Vagina (tissue), 2 donors: ENCODE measurements at places on chromosomes 3 and 15.

DNA sequence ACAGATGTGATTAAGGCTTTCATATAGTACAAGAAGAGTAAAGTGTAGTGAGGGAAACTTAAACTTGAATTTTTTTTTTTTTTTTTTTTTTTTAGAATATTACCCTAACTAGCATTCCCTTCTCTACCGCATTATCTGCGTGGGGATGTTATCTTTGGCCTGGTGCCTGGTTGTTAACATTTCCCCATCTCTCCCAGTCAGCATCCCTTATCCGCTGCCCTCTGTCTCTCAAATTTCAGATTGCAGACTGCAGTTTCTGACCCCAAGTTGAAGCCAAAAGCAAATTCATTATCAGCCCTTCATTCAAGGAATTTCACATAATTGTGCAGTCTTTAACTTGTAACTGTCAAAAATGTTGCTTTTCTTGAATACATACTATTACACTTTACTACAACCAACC, 353.0 kb downstream of the PLOD2 start:
- no peak for DNase-seq

- no peak for DNase-seq
Measured at GRCh38 chr3:136146981-136147729, 49.0 kb downstream of the MSL2 start.

GRCh38 chr15:40930430-40931299, 1.5 kb downstream of the DLL4 start:
- no peak for DNase-seq

- no peak for DNase-seq
Measured at GRCh38 chr3:73633916-73634344, 9.2 kb upstream of the PDZRN3 start.

DNA sequence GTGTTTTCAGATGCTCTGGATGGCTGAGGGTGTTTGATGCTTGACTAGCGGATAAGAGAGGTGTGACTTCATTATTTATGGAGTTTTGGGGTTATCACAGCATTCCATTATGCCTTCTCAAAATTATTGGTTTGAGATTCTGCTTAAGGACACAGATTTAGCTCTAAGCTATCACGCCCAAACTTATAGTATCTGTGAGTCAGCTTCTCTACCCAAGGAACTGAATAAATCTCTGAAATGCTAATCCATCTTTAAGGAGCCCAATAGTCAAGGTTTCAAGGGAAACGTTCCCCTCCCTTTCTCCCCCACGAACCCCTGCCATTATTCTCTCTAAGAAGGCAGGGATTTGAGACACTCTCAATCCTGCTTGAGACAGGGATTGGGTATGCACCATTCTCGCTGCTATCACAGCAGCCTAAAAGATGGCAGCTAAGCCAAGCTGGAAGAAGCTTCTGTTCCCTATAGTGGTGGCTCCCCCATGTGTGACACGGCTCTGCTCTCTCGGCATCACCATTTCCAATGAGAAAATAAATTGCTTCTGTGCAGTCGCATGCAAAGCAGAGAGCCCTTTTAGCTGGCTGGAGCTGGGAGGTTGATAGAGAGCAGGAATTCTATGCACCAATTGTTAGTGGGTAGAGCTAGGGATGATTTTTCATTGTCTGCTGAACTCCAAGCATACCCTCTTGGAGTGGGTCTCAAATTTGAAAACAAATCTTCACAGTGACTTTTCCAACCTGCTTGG, 151.1 kb downstream of the IL20RB start:
- no peak for DNase-seq

DNA sequence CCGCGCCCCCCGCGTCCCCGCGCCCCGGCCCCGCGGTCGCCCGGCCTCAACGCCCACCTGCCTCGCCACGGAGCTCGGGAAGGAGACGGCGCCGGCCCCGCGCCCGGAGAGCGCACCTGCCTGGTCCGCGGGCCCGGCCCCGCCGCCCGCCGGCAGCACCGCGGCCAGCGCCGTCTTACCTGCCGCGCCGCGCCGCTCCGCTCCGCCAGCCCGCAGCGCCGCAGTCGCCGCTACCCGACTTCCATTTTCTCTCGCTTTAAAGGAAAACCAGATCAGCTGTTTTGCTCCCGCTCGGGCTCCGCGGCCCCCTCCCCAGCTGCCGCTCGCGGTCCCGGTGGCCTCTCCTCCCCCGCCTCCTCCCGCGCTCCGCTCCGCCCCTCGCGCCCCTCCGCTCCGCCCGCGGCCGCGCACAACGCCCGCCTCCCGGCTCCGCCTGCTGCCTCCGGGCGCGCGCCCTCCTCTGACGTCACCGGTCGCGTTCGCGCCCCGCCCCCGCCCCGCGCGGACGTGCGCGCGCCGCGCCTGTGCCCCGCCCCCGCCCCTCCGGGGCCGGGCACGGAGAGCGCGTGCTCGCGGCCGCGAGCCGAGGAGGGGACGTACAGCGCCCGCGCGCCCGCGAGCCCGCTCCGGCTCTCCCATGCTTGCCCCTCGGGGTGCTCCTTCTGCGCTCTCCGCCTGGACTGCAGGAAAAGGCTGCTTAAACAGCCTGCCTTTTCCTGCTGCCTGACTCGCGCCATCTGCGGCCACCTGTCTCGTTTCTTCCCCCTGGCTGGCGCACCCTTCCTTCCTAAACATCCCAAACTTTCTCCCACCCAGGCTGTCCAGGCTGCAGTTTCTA, 159.8 kb upstream of the CHRNA7 start:
- no peak for DNase-seq

GRCh38 chr3:189123595-189124387, 48.0 kb upstream of the TPRG1 start:
- no peak for DNase-seq

DNA sequence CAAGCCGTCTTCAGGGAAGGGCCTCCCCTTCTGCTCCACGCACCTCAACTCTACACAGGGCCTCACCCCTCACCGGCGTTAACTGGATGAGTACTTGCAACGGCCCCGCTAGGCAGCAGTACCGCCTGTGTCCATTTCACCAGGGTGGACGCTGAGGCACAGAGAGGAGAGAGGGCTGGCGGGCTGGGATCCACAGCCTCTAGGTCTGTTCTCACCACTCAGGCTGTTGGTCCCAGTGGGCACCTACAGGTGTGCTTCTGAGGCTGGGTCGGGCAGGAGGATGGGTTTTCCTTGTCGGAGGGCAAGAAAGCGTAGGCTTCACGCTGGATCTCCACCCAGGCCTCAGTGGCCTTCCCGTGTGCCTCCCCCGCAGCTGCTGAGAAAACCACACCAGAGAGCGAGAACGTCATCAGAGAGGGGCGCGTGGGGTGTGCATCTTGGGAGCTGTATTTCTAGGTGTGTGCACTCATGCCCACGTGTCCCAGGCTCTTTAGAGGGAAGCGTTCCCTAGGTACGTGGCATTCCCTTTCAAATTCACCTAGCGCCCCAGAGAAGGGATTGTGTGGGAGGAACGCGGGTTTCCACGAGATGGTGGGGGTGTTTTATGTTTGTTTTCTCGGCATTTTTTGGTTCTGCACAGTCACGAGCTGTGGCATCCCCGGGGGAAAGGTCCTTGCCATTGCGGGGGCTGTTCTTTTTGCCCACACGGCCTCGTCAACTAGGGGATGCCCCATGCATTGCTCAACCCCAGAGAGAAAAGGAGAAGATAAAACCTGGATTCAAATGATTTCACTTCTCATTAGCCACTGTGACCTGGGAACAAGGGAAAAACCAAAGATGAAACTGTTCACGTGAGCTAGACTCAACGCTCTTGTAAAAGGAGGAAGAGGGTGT, 67.7 kb downstream of the MGLL start:
- no peak for DNase-seq

GRCh38 chr15:66760097-66760967, 58.3 kb downstream of the SMAD6 start:
- DNase-seq = no peak

DNA sequence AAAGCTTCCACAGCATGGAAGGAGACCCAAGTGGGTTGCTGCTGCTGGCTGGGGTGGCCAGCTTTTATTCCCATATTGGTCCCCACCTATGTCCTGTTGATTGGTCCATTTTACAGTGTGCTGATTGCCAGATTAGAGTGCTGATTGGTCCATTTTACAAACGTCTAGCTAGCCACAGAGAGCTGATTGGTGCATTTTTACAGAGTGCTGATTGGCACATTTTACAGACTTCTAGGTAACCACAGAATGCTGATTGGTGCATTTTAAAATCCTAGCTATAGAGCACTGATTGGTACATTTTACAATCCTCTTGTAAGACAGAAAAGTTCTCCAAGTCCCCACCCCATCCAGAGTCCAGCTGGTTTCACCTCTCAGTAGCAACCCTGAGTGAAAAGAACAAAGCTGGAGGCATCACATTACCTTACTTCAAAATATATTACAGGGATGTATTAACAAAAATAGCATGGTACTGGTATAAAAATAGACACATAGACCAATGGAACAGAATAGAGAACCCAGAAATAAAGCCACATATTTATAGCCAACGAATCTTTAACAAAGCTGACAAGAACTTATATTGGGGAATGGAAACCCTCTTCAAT, 7.5 kb upstream of the ACVR2B start:
- no peak for DNase-seq

- no peak for DNase-seq
Measured at GRCh38 chr15:63460210-63461155, 43.9 kb upstream of the USP3 start.

DNA sequence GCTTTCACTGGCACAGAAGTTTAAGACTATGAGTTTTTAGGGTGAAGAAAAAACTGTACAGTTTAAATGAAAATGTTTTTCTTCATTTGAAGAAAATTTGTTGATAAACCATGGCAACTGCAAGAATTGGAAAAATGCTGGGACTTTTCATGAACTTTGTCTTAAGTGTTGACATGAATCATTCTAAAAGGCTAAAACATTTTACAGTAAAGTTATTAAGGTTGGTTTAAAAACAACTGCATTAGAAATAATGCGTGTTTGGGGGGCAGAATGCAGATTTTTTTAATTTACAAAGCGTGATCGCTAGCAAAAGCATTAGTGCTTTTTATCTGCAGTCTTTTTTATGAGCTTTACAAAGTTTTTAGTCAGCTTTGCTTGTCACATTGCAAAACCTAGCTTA, 601.9 kb upstream of the TGFBR2 start:
- no peak for DNase-seq

- DNase-seq = peak; percentile 86
Measured at GRCh38 chr15:101023501-101024072, 104.4 kb downstream of the LRRK1 start.

DNA sequence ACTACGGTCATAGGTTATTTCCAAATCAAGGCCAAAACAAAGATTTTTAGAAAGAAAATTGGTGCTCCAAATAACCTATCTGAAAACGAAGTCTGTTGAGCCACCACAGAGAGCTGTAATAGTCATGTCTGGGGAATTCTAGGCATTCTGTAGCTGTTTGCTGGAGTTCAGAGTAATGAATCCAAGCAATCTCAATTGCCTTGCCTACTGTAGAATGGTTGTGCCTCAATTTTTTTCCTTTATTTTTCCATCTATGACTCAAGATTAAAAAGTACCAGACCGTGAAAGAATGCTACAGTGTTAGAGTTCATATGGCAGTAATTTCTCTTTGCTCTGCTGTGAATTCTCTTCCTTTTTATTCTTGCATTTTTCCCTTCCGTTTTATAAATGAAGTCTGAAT, 1007.2 kb upstream of the ALCAM start:
- DNase-seq = no peak

- DNase-seq = no peak
Measured at GRCh38 chr3:188772886-188773285, 398.9 kb upstream of the TPRG1 start.

GRCh38 chr15:28025413-28025812, 73.7 kb downstream of the OCA2 start:
- peak; percentile 58 for DNase-seq

DNA sequence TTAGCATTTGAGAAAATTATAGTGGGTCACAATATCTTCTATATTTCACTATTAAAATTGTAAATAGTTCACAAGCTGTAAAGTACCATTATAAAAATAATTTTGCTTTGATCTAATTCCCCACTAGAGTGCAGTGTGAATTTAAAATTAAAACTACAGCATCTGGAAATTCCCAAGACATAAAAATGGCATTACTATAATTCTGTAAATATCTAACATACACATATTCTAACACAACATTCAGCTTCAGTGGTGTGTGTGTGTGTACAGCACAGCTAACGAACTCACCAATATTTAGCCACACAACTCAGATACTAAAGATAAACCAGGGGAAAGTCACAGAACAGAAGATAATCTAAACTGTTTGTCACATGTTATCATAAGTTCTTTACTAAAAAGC, 424.9 kb upstream of the ZNF385D start:
- no peak for DNase-seq

- DNase-seq = no peak
Measured at GRCh38 chr3:65558826-65559225, 479.9 kb downstream of the MAGI1 start.

DNA sequence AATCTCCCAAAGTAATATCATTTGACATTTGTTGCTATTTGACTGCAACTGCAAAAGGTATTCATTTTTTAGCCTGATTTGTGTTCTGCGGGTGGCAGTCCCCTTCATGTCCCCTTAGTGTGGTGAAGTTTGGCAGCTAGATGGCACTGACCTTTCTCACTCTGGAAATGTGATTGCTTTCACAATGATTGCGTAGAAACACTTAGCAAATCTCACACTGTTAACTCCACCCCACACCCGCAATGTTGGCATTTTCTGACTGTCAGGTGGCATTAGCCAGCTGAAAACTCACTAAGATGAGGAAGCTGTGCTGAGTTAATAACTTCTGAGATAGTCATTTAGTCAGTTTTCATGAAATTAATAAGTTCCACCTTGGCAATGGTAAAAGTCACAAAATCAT, 76.9 kb downstream of the TRIM69 start:
- DNase-seq = no peak

DNA sequence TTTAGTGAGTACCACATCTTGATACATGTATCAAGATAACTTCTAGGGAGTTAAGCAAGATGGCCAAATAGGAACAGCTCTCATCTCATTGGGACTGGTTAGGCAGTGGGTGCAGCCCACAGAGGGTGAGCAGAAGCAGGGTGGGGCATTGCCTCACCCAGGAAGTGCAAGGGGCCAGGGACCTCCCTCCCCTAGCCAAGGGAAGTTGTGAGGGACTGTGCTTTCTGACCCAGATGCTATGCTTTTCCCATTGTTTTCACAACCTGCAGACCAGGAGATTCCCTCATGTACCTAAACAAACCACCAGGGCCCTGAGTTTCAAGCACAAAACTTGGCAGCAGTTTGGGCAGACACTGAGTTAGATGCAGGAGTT, 665.0 kb upstream of the CBLB start:
- DNase-seq = no peak

- no peak for DNase-seq
Measured at GRCh38 chr3:4340411-4341335, 37.5 kb downstream of the SETMAR start.

- no peak for DNase-seq
Measured at GRCh38 chr3:25768851-25769250, 14.4 kb downstream of the NGLY1 start.

DNA sequence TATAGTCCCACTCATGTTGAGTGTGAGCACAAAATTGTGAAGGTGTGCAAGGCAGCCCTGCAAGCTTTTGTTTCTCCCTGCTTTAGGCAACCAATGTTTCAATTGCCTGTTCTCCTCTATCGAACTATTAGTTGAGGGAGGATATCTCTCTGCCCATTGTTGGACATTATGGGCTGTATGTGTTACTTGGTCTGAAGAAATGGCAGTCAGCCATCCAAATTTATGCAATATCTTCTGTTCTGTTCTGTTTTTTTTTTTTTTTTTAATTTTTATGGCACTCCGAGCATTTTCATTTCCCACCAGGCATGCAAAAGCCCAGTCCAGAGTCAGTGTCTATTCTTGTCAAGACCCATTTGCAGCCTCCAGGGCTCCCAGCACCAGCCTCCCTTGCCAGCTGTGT, 44.0 kb downstream of the ANAPC13 start:
- DNase-seq = peak; percentile 25

GRCh38 chr15:73368301-73369136, at the start of gene HCN4:
Gene HCN4 (minus strand): TSS chr15:73368958. CDS start chr15:73368270, 688 bp downstream.
- DNase-seq = no peak
